ENCODE measurements at places on chromosomes 7 and 10.

- no peak for DNase-seq
Observed at GRCh38 chr10:77835669-77836086, 90.9 kb downstream of the DLG5 start.

- no peak for DNase-seq
Observed at GRCh38 chr10:77899080-77899477, 27.5 kb downstream of the DLG5 start.

- no peak for DNase-seq
Observed at GRCh38 chr10:73426318-73426717, 7.0 kb downstream of the MSS51 start.

DNA sequence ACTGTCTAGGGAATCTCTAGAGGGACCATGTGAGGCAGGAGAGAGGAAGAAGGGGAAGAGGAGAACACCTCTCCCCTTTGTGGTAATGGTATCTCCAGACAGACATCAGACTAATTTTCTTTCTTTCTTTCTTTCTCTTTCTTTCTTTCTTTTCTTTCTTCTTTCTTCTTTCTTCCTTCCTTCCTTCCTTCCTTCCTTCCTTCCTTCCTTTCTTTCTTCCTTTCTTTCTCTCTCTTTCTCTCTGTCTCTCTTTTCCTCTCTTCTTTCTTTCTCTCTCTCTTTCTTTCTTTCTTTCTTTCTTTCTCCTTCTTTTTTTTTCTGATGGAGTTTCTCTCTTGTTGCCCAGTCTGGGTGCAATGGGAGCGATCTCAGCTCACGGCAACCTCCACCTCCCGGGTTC, 73.2 kb upstream of the PAX2 start:
- no peak for DNase-seq

- DNase-seq: peak; percentile 39
Observed at GRCh38 chr7:107891636-107892366, 818 bp downstream of the DLD start.

- DNase-seq: no peak
Observed at GRCh38 chr7:29442146-29442545, 121.5 kb upstream of the PRR15 start.

DNA sequence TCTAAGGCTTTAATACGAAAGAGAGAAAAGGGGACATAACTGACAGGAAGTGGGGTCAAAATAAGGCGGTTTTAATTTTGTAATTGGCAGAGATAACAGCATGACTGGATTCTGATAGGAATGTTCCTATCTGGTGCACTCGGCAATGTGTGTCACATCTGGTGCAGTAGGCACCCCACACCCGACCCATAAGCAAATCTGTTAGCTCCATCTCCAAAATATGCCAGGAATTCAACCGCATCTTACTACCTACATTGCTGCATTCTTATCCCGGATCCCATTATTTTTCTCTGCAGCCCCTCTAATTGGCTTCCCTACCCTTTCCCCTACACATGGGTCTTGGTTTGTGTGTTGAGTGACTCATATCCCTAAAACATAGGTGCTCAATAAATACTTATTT, 19.1 kb upstream of the GALNT11 start:
- DNase-seq: no peak

- peak; percentile 33 for DNase-seq
Observed at GRCh38 chr7:3399858-3400257, 98.8 kb downstream of the SDK1 start.

DNA sequence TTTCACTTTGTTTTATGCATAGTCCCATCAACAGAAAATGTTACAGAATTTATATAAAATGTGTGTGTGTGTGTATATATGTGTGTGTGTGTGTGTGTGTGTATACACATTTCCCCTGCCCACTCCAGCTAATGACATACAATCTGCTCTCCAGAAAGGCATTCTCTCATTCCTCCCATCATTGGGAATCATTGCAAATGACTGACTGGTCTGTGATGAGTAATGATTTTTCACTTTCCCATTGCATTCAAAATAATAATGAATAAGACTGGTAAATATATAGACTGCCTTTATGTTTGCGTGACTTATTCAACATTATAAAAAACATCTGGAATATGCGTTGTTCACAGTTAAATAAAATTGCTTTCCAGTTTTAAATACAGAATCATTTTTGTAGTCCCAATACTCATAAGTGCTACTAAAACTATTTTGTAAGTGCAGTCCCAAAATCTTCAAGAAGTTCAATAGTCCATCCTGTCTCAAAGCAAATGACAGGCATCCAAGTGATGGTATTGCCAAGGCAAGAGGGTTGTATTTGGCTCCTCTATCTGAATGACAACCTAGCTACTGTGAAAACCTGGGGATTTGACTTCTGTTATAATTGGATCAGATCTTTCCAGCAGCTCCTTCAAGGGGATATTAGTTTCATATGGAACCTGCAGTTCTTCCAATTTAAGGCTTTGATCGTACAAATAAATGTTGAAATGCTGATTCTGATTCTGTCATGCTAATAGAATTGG, 150.9 kb downstream of the POLR1F start:
- DNase-seq: no peak

DNA sequence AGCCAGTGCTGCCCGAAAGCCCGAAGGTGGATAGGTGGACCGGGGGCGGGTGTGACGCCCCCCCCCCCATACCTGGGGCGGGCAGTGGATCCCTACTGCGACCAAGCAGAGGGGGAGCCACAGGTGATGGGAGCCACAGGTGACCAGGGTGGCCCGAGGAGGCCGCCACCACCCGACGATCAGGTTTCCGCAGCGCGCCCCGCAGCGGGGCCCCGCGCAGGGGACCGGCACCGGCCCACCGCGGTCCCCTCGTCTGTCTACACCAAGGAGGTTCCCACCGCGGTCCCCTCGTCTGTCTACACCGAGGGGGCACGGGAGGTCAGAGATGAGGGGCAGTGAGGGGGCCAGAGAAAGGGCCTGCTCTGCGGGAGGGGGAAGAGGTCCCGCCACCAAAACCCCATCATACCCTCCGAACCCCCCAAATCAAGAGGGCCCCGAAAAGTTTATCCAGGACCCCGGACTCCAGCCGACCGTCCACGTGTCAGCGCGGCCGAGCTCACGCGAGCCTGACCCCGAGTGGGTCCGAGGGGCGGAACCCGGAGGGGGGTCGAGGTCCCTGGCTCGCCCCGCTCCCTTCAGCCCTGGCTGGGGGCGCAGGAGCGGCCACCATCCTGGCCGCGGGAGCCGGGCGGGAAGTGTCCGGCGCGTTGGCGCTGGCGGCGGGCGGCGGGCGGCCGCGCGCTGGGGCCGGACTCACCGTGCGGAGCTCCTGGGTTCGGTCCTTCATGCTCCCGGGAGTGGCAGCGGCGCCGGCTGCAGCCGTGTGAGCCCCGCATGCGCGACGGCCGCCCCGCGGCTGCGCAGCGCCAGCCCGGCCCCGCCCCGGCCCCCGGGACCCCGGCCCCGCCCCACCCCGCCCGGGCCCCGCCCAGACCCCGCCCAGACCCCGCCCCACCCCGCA, at the start of gene STX1A:
Gene STX1A, minus strand, starts transcription at position 765 of the 901 bp plus-strand sequence. Its CDS starts 38 bp downstream, at position 727.
- DNase-seq: peak; percentile 40

GRCh38 chr10:101014230-101014884, 14.7 kb downstream of the LZTS2 start:
- DNase-seq: peak; percentile 94

DNA sequence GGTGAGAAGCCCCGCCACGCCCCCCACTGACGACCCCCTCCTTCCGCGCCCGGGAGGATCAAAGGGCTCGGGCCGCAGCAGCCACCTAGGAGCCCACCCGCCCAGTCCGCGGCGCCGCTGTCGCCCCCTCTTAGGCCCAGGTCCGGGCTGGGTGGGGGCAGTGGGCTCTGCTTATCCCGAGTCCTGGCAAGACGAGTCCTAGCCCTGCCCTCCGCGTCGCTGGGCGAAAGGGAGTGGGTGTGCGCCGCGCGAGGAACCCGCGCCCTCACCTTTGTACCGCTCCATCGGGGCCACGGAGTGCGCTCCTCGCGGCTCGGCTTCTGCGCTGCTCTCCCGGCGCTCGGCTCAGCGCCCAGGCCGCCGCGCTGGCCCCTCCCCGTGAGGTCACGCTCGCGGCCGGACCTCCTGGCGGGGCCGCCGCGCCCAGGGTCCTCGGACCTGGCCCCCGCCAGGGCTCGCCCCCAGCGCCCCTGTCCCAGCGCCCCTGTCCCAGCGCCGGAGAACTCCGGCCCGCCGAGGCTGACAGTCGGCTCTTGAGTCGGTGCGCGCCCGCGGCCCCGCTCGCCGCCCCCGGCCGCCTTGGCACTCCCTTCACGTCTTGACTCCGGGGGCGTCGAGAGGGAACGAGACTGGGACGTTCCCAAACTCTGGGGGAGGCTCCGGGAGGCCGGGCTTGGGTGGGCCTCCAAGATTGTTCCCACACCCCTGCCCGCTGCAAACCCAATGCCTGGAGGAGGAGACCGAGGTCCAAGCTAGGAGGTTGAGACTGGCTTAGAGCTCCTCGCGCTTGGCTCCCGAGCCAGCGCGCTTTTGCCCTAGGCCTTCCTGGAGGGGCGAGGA, at the start of gene AFAP1L2:
Gene AFAP1L2, minus strand, starts transcription at position 332 of the 840 bp plus-strand sequence. Its CDS starts 47 bp downstream, at position 285.
- DNase-seq: no peak

- no peak for DNase-seq
Observed at GRCh38 chr10:20094226-20094976, 278.2 kb downstream of the PLXDC2 start.

DNA sequence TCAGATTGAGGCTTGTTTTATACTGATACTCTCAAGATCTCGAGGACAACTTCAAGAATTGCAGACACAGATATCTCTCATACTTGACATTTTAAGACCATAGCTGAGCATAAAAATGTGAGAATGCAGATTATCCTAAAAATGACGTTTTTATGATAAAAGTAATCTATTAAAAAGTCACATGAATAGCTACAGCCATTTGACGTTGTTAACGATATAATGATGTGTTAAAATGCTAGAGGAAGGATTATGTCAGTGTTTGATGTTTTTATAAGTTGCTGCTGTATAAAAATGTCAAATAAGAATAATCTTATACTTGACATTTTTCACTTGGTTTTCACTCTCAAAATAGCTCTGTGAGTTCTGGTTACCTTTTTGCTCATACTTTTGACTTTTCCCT, 67.1 kb upstream of the NPVF start:
- no peak for DNase-seq

- DNase-seq: no peak
Observed at GRCh38 chr7:99897322-99898022, 20.6 kb upstream of the OR2AE1 start.

GRCh38 chr7:2633538-2634266, 1.9 kb downstream of the TTYH3 start:
- peak; percentile 90 for DNase-seq

GRCh38 chr7:77679608-77680007, 16.7 kb upstream of the RSBN1L start:
- no peak for DNase-seq

- DNase-seq: no peak
Observed at GRCh38 chr10:92552310-92552709, 21.6 kb downstream of the IDE start.

- DNase-seq: peak; percentile 31
Observed at GRCh38 chr7:131546583-131547141, 9.8 kb downstream of the PODXL start.

GRCh38 chr7:21704359-21704758, 161.5 kb downstream of the DNAH11 start:
- DNase-seq: no peak

GRCh38 chr10:8336629-8337331, 282.3 kb downstream of the GATA3 start:
- DNase-seq: no peak

GRCh38 chr7:107693396-107693795, 32.8 kb downstream of the SLC26A4 start:
- no peak for DNase-seq

DNA sequence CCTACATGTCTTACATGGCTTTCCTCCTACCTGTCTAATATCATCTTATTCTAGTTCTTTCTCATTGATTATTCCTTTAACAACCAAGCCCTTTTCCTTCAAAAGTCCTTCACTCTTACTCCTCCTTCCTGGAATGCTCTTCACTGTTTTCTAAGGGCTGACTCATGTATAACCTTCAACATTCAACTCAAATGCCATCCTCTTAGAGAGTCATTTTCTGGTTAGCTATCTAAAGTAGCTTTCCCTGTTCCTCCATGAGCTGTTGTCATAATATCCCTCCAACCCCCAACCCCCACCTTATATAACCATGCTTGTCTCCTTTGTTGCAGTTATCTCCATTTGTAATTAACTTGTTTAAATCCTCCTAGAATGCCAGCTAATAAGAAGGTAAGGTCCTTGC, 286.8 kb downstream of the ADK start:
- DNase-seq: no peak

DNA sequence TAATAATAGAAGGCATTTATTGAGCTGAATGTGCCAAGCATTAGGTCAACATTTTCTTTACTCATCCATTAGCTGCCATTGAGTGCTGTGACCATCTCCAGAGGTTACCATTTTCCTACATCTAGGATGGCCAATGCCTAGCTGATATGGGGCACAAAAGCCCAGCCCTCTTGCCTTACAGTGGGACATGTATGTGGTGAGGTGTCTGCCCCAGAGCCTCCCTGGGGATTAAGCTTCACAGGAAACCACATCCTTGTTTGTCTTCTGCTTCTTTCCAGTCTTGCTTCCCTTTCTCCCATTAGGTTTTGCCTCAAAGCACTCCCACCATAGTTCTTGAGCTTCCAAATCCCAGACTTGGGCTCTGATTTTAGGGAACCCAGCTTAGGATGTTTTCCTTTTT, 258.7 kb downstream of the SORCS3 start:
- DNase-seq: no peak

DNA sequence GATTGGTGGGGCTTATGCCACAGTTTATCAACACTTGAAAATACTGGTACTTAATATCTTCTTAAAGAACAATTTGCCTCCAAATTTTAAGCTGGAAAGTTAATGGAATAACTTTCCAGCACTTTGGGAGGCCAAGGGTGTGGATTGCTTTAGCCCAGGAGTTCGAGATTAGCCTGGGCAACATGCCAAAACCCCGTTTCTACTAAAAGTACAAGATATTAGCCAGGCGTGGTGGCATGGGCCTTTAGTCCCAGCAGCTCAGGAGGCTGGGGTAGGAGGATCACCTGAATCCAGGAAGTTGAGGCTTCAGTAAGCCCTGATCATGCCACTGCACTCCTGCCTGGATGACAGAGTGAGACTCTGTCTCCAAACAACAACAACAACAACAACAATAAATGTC, 56.0 kb downstream of the PRF1 start:
- no peak for DNase-seq

DNA sequence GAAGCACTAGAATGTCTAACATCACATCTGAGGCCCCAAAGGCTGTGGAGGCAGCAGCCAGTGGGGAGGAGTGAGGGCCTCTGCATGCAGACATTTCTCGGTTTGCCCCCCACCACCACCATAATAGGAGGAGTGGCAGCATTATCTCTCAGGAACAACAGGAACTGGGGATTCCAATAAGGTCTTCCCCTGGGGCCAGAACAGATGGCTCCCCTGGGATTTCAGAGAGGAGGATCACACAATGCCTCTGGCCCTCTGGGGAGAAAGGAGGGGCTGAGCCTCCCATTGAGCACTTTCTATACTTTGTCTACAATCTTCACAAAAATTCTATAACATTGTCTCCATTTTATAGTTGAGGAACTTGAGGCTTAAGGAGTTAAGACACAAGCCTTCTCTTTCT, 61.1 kb downstream of the GRID1 start:
- no peak for DNase-seq

GRCh38 chr7:128951296-128951695, 13.6 kb downstream of the IRF5 start:
- DNase-seq: peak; percentile 59

All from inflammatory macrophage treated with lipopolysaccharide for 1 hour (primary cell).